Activated naive CD4-positive, alpha-beta T cell (primary cell): ENCODE measurements at places on chromosomes 7 and 10.
A peak's percentile ranks its signal among the peaks of the same experiment; 100 is the strongest.

DNA sequence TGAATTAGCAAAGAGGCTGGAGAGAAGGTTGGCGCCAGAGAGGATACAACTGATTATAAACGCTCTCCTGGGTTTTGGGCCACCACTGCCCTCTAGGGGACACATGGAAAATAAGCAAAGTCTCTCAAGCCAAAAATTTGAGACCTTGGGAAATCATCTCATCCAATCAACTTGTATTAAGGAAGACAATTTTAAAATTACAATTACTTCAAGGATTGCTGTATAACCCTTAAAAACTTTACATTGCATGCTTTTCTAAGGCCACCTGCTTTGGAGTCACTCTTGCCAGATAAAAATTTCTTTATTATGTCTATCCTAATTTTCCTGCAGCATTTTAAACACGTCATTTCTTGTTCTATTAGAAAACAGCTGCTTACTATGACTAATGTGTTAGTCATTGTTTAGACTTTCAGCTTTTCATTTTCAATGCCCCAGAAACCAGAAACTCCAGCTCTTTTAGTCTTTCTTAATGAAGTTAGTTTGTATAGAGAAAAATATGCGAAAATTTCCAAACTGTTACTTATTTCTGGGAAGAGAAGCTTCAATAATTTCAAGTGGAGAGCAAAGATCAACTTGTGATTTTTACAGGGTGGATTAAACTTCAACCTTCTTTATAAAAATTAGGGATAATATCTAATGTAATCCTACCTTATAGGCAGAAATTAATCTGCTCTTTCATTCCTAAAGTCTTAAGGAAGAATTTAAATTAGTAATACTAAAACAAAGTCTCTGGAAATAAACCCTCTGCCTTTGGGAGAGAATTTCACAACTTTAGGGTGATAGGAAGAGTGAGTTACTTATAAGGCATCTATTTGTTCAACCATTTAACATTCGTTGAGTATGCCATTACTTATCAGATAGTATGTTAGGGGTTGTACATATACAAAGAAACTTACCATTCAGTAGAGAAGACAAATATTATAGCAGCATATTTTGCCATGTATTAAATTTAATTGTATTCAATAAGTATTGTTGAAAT lies 20.6 kb upstream of the RHOBTB1 start:
- peak; percentile 11 for DNase-seq

GRCh38 chr10:117134056-117134305 lies 4.1 kb downstream of the VAX1 start:
- DNase-seq: no peak

DNA sequence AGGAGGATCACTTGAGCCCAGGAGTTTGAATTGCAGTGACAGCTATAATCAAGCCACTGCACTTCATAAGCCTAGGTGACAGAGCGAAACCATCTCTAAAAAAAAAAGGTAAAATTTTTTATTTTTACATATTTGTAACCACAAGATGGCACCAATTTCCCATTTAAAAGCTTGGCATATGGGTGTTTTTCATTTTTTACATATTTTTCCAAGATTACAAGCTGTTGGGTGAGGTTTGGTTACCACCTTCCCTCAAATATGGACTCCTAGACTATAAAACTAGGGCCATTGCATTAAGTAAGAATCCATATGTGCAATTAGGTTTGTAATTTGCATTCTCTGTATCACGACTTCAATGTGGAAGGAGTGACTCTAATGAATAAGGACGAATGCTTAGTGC lies 129.3 kb upstream of the ACBD5 start:
- DNase-seq: no peak

GRCh38 chr7:41582116-41582515 lies 120.8 kb downstream of the INHBA start:
- DNase-seq: no peak

DNA sequence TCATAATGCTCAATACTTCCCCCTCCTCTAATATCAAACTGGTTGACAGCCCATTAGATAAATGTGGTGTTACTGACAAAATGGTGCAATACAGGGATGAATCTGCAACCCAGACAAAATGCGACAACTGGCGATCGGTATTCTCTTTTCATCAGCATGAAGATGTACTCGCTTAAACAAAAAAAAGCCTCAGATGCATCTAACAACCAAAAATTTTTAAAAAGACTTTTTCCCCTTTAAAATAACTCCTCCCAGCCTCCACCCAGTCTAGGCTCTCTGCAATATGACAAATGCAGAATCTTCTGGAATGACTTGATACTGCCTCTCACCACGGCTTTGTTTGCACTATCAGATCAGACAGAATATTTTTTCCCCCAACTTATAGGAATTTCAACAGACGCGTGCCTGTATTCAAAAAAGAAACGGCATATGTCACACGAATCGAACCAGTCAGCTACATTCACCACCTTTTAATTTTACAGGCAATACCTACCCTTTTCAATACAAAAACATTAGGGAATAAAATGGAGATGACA lies 1.2 kb downstream of the YWHAG start:
- no peak for DNase-seq
